ENCODE measurements at places on chromosomes 2 and 18. TPM values are rescaled to one million over a fixed set of nuclear protein-coding genes. Genes with fewer than 3 reads are reported as not detected.
A peak's percentile ranks its signal among the peaks of the same experiment; 100 is the strongest.

CXCR4 gene
- total RNA-seq: 10.1 TPM

RGPD3 gene
- 0.11 TPM for total RNA-seq

C2orf81 gene
- 0.18 TPM for total RNA-seq

ANKRD23 gene
- total RNA-seq: 2.1 TPM

ASIC4 gene
- not detected for total RNA-seq

ALPG gene
- total RNA-seq: not detected

CD226 gene
- total RNA-seq: 3.8 TPM

ZNF521 gene
- total RNA-seq: 0.50 TPM

CFC1 gene
- total RNA-seq: not detected

LONRF2 gene
- total RNA-seq: 1.4 TPM

RAB6C gene
- total RNA-seq: not detected

NOSTRIN gene
- total RNA-seq: 8.4 TPM

DSG1 gene
- 2.5 TPM for total RNA-seq

MBD2 gene
- total RNA-seq: 27.2 TPM

CAVIN2 gene
- 6.8 TPM for total RNA-seq

DNA sequence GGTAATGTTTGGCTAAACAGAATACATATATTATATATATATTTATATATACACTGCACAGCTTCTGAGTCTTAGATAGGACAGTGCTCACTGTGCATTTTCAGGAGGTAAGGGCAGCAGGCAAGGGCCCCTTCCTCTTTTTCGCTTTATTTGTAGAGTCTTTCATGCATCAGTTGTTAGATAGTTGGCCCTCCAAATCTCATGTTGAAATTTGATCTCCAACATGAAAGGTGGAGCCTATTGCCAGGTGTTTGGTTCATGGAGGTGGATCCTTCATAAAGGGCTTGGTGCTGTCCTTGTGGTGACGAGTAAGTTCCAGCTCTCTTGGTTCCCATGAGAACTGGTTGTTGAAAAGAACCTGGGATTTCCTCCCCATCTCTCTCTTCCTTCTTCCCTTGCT is 48.1 kb downstream of the TSN start:
- DNase-seq: no peak

- no peak for DNase-seq
These were observed 16.1 kb upstream of the DPP4 start for GRCh38 chr2:162090109-162090508.

- DNase-seq: no peak
These were observed 341.1 kb downstream of the ARL6IP6 start for GRCh38 chr2:153059338-153060052.

DNA sequence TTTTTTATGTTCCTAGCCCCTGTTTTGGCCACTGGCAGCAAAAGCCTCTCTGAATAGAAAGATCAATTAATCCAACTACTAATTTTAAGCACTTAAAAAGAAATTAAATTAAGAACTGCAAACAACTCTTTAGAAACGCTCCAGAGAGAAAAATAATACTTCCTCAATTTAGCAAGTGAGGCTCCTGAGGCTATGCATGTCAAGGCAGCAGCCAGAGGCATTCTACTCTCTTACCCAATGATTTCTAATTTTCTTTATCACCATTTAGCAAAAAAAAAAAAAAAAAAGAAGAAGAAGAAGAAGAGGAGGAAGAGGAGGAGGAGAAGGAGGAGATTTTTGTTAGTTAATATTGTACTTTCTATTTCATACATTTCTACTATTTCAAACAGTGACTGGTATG is 68.5 kb downstream of the TMEM237 start:
- no peak for DNase-seq

DNA sequence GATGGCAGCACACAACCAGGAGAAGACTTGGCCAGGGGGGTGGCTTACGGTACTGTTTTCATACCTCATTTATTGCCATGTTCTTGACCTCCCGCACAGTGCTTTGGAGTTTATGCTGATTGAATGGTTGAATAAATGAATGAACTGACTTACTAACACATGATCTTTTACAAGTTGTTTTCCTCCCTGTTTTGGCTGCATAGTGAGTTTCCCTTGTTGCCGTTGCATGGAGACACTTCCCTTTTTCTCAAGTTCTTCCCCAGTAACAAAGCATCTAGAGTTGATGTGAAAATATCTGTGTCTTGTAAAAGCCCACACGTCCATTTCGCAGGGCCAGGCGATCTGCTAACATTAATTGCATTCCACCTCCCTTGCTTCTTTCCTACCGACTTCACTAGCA is 35.7 kb upstream of the RAB1A start:
- DNase-seq: no peak

DNA sequence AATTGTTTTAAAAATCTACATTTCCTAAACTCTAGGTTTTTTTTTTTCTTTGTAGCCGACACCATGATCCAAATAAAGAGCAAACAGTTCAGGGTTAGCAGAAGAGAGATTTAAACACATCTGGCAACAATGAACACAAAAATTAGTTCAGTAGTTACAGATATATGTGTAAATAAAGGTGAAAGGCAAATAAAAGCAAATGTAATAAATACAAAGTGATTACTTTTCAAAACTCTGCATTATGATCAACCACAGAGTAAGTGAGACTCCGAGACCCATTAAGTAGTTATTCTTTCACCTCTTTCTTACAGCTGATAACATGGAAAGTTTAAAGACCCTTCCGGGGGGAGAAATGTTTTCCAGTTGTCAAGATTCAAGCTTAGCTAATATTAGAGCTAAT is 716 bp downstream of the CALCRL start:
- no peak for DNase-seq

- DNase-seq: no peak
These were observed 41.2 kb downstream of the PCARE start for GRCh38 chr2:29033172-29033571.

- DNase-seq: no peak
These were observed 385.3 kb upstream of the NRP2 start for GRCh38 chr2:205296959-205297358.

- peak; percentile 76 for DNase-seq
These were observed 176.3 kb downstream of the ALPK2 start for GRCh38 chr18:58452454-58453166.

DNA sequence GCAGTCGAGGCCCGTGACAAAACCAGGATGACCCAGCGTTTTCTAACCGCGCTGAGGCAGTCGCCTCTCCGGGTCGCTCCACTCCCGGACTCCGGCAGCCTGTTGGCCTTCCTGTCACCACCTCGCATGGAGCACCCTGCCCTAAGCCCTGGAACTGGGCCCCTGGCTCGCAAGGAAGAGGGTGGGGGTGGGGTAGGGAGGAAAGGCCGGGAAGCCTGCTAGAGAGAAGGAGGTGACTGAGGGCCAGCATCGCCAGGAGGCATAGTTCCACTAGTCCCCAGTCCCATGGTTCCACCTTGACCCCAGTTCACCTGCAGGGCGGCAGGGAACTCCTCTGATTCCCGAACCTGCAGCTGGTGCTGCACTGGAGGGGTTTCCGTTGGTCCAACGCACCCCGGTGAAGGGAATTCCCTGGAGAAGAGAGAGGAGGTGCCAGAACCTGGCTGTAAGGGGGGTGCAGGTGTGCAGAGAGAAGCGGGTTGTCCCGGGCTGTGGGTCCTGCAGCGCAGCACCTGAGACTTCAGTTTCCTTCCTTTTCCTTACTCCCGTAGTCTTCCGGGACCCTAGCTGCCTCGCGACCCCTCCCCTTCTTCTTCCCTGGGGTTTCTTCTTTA is 11.8 kb upstream of the EN1 start:
- DNase-seq: no peak

DNA sequence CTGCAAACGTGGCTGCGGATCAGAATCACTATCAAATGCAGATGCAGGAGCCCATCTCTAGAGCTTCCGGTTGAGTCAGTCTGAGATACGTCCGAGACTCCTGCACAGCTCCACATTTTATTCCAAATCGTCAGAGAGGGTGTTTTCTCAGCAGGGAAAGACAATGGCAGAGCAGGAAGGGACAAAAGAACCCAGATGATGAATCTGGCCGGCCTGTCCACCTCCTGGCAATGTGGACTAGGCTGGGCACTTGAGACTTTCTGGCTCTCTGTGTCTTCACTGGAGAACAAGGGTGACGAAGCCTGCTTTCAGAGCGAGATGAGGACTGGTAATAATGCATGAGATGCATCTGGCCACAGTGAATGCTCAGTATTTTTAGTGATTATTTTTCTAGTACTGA is 255.9 kb upstream of the MYT1L start:
- DNase-seq: no peak

DNA sequence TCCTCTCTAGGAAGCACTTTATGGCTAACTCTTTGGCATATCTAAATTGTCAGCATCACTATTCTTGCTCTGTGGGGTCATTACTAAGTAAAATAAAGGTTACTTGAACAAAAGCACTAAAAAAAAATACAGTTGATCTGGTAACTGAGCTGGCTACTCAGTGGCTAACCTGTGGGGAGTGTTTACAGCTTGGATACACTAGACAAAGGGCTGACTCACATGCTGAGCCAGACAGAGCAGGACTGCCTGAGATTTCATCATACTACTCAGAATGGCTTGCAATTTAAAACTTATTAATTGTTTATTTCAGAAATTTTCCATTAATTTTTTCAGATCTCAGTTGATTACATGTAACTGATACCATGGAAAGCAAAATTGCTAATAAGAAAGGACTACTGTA is 1690.4 kb upstream of the SLC39A10 start:
- DNase-seq: no peak

- no peak for DNase-seq
These were observed 16.9 kb upstream of the KCNJ13 start for GRCh38 chr2:232793271-232793670.

DNA sequence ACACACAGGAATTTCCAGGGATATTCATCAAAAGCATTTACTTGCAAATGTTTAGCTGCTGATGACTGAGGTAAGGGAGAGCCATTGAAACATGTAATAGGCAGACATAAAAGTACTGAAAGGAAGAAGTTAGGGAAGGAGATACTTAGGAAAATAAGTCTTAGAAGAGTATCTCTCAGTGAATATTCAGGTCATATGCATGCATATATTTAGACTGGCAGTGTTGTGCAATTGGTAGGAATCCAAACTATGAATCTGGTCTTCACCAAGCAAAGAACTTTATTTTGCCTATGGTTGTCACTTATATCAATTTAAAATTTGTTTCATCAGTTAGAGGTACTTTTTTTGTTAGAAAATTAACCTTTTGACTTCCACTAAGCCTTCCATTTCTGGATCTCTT is 1490.7 kb downstream of the SUCLG1 start:
- no peak for DNase-seq

DNA sequence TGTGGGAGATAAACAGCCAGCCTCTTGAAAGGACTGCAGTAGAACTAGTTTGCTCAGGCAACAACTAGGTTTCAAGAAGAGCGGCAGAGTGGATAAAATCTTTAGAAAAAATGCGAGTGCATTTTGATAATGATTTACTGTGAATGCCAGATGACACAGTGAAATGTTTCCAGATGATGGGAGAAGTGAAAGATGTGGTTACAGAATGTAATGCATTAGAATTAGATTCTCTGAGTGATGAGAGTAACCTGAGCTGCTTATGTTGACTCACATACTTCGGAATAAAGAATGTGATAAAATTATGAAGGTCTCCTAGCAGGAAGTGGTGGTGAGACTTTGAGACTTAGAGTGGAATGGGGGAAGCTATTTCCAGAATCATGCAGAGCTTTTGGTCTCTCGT is 184.3 kb downstream of the GULP1 start:
- no peak for DNase-seq

GRCh38 chr18:9914334-9914583 is 443 bp downstream of the VAPA start:
- no peak for DNase-seq

- DNase-seq: no peak
These were observed 44.3 kb upstream of the SMIM21 start for GRCh38 chr18:75471850-75472249.

- DNase-seq: no peak
These were observed 3.1 kb upstream of the KCNJ13 start for GRCh38 chr2:232779465-232779864.

- no peak for DNase-seq
These were observed 73.0 kb upstream of the SMIM21 start for GRCh38 chr18:75500545-75500944.

Data from right lobe of liver (tissue), 6 donors.